ENCODE measurements at places on chromosomes 11 and 22. TPM values are rescaled to one million over a fixed set of nuclear protein-coding genes. Genes with fewer than 3 reads are reported as not detected.

- DNase-seq, result no peak
These were observed 14.6 kb downstream of the TRMU start for GRCh38 chr22:46350121-46350520.

DNA sequence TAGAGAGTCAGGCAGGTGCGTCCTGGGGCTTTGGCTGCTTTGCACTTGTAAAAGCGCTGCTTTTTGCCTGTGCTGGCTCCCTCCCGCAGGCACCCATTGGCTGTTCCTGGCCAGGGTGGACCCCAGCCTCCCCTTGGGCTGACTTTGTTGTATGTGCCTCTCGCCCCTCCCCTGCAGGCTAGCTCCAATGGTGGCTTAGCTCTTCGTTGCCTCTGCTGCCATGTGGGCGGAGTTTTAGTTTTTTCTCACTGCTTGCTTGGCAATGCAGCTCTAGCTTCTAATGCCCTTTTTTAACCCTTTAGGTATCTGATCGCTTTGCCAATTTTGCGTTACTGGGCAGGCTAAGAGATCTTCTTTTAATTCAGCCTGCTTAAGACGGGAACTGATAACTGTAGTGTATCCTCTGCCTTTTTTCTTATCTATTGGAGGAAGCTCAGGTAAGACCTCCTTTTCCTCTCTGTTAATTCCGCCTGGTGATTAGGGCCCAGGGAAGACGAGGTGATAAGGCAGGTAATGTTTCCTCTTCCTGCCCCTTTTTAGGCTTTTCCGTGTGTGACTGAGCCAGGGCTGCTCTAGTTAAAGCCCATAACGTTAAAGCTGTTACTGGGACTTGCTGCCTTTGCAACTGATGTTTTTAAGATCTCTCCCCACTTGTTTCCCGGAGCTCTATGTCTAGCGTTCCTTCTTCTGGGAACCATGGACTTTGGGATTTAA is 11.7 kb upstream of the GLYATL1 start:
- no peak for DNase-seq

DNA sequence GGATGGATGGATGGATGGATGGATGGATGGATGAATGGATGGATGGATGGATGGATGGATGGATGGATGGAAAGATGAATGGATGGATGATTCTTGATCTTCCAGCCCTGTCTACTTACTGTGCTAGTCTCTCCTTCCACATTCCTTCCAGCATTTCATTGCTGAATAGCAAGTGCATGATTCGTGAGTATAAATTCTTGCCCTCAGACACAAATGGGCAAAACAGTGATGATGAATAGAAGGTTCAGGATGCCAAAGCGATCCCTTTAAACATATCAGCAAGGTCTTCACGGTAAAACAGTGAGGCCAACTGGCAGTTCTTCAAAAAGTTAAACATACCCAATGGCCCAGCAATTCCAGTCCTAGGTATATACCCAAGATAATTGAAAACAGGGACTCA is 400.2 kb downstream of the MN1 start:
- DNase-seq, result no peak

DNA sequence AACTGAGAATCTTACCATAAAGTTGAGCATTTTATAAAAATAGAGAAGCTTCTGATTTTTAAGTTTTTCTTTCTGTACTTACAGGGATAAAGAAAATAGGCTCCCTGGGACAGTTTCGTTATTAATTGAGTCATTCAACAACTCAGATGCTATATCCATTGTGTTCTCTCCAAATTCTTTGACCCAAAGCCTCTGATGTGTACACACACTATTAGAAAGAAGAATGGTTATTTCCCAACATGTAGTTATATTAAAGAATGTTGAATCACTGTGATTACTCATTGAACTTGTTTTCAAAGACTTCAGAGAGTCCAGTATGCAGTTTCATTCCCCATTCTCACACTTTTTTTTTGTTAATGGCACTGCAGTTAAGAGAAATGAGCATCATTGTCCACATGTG is 734.3 kb upstream of the ARHGAP42 start:
- no peak for DNase-seq

- no peak for DNase-seq
These were observed 199.8 kb downstream of the MIAT start for GRCh38 chr22:26857169-26857568.

GRCh38 chr11:62705413-62705812 is 1.8 kb downstream of the BSCL2 start:
- DNase-seq, result no peak

- DNase-seq, result no peak
These were observed 17.7 kb upstream of the PAFAH1B2 start for GRCh38 chr11:117126223-117126965.

DNA sequence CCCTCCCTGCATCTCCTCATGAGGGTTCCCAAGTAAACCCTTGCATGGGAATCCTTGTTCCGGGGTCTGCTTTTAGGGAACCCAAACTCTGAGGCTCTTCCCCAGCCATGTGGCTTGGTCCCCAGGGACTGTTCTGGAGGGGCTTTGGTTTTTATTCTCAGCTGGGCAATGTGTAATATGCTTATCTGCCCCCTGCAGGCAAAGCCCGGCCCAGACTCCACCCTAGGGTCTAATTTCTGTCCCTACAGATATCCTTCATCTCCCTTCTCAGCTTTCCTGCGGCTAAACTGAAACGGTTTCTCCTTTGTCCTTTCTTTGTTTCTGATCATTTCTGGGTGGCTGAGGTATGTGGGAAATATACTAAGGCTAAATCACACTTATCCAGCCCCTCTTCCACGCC is 37.1 kb downstream of the TST start:
- no peak for DNase-seq

DNA sequence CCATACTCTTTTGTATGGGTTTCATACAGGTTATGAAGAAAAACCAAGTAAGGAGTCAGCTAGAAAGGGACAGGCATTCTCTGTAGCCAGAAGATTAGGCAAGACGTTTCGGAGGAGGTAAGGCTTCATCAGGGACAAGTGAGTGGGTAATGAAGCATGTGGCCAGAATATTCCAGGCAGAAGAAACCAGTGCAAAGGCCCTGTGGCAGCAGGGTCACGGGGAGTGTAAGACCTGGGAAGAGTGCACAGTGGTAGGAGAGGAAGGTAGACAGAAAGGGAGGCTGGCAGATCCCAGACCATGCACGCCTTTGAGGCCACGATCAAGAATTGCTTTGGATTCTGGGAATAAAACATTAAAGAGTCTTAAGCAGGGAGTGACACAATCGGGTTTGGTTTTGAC is 177.6 kb downstream of the MIAT start:
- DNase-seq, result no peak

- DNase-seq, result no peak
These were observed 728 bp downstream of the TBC1D22A start for GRCh38 chr22:46763051-46763705.

- DNase-seq, result no peak
These were observed 3.5 kb upstream of the AMPD3 start for GRCh38 chr11:10451426-10452116.

- DNase-seq, result no peak
These were observed 387.4 kb upstream of the CADM1 start for GRCh38 chr11:115891581-115891980.

DNA sequence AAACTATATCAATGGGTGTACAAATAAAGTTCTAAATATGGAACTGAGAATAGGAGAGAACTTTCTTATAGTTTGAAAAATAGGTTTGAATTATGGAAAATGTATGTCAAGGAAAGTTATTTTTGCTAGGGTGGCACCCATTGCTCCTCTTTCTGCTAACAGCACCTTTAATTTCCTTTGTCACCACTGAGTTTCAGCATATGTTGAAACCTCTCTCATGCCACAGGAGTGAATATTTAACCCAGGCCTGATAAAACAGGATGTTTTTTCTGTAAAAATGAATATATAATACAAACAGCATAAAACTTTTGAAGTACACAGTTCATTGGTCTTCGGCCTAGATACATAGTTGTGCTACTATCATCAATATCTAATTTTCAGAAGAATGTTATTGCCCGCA is 385.5 kb upstream of the ANO5 start:
- no peak for DNase-seq

- no peak for DNase-seq
These were observed 106.6 kb upstream of the OPCML start for GRCh38 chr11:133638921-133639320.

GRCh38 chr11:2778630-2779498 is 79.1 kb upstream of the KCNQ1OT1 start:
- DNase-seq, result no peak

DNA sequence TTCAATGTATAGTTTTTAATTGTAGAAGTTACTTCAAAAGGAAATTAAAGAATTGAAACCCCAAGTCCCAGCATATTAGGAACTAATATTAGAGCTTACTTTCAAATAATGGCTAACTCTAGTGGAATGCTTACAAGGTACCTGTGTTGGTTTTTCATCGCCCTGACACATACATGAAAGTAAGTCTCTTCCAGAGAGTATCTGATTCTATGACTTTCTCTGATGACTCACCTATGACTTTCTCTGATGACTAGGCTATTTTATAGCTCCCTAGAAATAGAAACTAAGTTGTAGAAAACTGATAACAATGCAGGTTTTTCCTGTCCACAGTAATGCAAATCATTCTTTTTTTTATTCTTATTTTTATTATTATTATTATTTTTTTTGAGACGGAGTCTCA is 33.6 kb upstream of the MMP7 start:
- DNase-seq, result no peak

DNA sequence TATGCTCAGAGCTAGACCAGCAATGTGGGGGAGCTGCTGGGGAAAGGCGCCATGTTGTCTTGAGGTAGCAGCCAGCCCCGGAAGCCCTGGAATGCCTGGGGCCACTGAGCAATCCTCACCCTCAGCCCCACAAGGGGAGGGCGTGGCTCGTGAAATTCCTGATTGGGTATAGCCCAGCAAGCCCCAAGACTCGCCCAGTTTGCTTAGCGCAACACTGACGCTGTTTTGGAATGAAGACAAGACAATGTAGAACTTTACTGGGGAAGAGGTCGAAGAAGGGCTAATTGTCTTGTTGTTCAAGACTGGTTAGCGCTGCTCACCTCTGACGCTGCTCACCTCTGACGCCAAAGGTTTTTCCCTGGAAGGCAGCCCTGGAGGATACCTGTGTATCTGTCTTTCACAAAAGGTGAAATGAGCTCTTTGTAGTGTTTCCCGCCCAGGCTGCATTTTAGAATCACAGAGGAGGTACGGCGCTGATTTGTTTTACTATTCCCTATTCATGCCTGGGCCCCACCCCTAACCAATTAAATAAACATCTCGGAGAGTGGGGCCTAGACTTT is 47.6 kb downstream of the ST3GAL4 start:
- no peak for DNase-seq

- DNase-seq, result no peak
These were observed 31.4 kb downstream of the LIMK2 start for GRCh38 chr22:31243339-31244045.

GRCh38 chr11:79055856-79056631 is 384.8 kb downstream of the TENM4 start:
- DNase-seq, result no peak

- DNase-seq, result no peak
These were observed 143.4 kb downstream of the FCHSD2 start for GRCh38 chr11:72998676-72999075.

- DNase-seq, result no peak
These were observed 28.5 kb downstream of the UQCR10 start for GRCh38 chr22:29795663-29796062.

- no peak for DNase-seq
These were observed 18.9 kb downstream of the PDGFD start for GRCh38 chr11:104145062-104145461.

GRCh38 chr22:45064313-45065278 is 54.8 kb upstream of the PHF21B start:
- DNase-seq, result no peak

GRCh38 chr11:130094614-130095013 is 24.9 kb downstream of the APLP2 start:
- DNase-seq, result no peak

AMPD3 gene
- 43.3 TPM for total RNA-seq

NOX4 gene
- total RNA-seq, result 36.0 TPM

PATE2 gene
- total RNA-seq, result not detected

OR10G4 gene
- total RNA-seq, result not detected

BUD13 gene
- total RNA-seq, result 10.9 TPM

ELMOD1 gene
- total RNA-seq, result not detected

SRRD gene
- total RNA-seq, result 11.1 TPM

OR52I1 gene
- not detected for total RNA-seq

UPB1 gene
- 1.9 TPM for total RNA-seq

MUC5AC gene
- total RNA-seq, result not detected

PRODH gene
- 1.7 TPM for total RNA-seq

IGF2 gene
- 50.8 TPM for total RNA-seq

OR8D4 gene
- not detected for total RNA-seq

SLC43A3 gene
- total RNA-seq, result 123 TPM

PIK3C2A gene
- 68.5 TPM for total RNA-seq

GGA1 gene
- 30.1 TPM for total RNA-seq

CLCF1 gene
- 39.7 TPM for total RNA-seq

SYT12 gene
- total RNA-seq, result not detected

LRRC10B gene
- total RNA-seq, result 1.1 TPM

OR10S1 gene
- total RNA-seq, result not detected

Data from omental fat pad (tissue), 4 donors.